ENCODE measurements at places on chromosomes 6 and 20. TPM values are rescaled to one million over a fixed set of nuclear protein-coding genes. Genes with fewer than 3 reads are reported as not detected.

PPIL6 gene
- total RNA-seq = not detected

NKAPL gene
- 0.22 TPM for total RNA-seq

GSTA2 gene
- total RNA-seq = not detected

STMN3 gene
- 21.0 TPM for total RNA-seq

ETV7 gene
- 0.78 TPM for total RNA-seq
